ENCODE measurements at places on chromosomes 13 and 19.

DNA sequence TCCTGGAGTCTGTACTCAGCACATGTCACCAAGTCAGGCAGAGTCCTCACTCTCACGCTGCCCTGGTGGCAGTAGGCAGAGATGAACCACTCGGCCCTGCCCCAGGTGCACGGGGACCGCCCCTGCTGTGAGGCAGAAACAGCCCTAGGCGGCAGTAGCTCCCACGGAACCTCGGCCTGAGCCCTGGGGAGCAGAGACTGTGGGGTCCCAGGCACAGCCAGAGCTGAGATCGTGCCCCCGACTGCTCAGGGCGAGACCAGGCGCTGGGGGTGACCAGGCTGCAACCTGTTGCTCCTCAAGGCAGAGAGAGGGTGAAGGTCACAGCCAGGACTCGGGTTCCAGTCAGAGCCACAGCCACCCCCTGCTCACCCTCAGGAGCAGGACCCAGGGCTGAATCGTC is 34.9 kb downstream of the AP1M1 start:
- no peak for DNase-seq

DNA sequence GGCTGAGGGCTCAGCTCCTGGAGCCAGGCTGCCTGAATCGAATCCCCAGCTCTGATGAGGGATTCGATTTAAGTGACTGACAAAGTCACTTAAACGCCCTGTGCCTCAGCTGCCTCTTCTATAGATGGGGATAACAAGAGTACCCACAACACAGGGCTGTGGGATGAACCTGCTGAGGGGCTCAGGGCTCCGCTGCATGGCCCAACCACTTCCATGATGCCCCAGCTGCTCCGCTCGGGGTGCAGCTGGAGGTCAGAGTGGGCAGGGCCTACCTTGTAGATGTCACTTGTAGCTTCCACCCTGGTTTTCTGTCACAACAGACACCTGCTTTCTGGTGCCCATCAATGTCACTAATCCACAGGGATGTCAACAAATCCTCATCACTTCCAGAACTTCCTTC is 39.2 kb downstream of the STK24 start:
- DNase-seq: no peak

DNA sequence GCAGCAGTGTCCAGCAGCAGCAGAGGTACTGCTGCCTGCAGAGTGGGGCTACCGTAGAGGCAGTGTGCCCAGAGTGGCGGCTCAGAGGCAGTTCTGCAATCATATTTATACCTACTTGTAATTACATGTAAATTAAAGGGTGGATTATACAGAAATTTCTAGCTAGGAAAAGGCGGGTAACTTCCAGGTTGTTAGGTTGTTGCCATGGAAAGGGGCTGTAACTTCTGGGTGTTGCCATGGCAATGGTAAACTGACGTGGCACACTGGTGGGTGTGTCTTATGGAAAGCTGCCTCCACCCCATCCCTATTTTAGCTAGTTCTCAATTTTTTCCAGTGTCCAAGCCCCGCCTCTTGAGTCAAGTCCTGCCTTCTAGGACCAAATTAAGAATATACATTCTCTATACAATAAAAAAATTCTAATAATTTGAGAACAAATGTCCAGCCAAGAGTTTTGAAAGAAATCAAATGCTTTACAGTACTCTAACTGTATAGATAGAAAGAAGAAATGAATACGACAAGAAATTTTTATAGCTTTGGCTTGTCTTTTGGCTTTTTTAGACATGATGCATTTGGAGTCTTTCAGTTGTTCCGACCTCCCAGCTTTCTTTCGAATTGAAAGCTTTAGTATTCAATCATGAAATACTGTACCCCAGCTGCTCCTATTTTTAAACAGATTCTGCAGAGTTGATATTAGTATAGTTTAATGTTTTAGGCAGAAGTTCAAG is 816.6 kb downstream of the DIAPH3 start:
- DNase-seq: peak; percentile 1

DNA sequence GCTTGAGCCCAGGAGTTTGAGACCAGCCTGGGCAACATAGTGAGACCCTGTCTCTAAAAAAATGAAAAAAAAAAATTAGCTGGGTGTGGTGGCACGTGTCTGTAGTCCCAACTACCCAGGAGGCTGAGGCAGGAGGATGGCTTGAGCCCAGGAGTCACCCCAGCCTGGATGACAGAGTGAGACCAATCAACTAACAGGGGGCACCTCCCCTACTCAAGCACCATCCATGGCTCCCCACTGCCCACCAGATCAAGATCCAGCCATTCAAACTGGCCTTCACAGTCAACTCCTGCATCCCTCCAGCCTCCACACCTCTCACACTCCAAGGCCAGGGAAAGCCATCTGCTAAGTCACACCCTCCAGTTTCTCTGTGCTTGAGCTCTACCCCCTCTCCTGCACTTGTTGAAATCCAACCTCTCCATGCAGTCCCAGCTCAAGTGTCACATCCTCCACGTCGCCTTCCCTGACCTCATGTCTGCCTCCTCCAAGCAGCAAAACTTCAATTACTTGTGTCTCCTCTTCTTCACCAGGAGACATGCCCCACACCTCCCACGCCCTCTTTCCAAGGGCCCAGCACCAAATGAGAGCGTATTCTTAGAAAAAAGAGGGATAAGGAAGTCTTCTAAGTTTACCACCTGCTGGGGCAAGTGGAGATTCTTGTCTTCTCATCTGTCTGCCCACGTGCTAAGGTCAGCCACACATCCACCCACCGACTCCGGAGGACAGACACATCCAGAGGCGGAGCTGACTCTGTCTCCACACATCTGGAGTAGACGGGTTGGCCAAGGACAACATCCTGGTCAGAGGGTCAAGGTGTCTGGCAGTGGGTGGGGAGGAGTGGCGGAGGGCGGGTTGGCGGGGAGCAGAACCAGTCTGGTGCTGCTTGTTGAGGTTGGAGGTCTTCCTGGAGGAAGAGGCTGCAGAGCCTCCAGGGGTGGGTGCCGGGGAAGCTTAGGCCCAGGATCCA is 974 bp upstream of the CYP4F22 start:
- no peak for DNase-seq

DNA sequence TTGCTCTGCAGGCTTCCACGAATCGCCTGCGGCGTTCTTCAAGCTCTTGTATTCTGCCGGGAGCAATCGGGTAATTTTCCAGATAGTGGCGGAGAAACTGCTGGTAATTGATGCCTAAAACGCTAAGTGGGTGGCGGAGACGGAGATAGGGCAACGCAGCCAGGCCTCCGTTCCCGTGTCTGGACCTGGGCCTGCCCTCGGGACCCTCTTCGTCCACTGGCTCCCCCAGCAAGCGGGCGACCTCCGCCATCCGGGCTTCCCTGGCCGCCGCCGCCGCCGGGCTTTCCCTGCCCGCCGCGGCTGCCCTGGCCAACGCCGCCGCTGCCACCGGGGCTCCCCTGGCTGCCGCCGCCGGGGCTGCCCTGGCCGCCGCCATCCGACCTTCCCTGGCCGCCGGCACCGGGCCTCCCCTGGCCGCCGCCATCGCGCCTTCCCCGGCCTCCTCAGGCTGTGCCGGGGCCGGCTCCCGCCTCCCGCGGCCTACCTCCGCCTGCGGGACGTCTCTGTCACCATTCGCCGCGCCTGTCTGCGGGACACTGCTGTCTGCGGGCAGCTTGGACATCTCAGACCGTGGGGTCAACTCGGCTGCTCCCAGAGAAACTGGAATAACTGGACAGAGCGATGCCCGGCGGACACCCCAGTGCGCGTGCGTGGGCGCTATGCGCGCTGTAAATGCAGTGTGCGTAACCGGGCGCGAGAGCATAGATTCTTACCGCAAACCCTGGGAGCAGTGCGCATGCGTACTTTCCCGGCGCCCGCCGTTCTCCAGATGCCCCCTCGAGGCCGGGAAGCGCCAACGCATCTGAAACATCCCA is at the start of gene EID2:
Gene EID2 (minus strand): TSS at position 644 of the 815 bp plus-strand sequence. CDS start 82 bp downstream, at position 562.
- DNase-seq: peak; percentile 92

DNA sequence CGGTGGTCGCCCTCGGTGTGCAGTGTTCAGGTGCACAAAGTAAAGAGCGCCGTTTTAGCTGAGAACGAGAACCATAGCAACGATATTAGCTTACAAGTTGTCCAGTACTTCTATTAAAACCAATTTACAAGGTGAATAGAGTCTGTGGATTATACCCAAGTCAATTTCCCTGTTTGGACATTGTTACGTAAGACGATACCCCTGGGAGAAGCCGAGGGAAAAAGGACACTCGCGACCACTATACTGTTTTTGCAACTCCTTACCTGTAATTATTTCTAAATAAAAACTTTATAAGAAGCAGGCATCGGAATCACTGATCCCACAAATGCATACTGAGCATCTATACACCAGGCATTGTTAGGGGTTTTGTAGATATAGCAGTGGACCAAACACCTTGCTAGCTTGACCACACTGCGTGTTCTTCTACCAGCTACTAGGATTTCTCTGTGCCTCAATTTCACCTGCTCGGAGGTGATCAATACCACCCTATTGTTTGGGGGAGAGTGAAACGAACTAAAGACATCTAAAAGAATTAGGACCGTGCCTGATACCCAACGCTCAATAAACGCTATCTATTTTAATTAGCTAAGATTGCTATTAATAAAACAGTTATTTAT is 488 bp upstream of the EEF2 start:
- no peak for DNase-seq
